T-helper 9 cell (primary cell): ENCODE measurements at places on chromosomes 13 and 19.

DNA sequence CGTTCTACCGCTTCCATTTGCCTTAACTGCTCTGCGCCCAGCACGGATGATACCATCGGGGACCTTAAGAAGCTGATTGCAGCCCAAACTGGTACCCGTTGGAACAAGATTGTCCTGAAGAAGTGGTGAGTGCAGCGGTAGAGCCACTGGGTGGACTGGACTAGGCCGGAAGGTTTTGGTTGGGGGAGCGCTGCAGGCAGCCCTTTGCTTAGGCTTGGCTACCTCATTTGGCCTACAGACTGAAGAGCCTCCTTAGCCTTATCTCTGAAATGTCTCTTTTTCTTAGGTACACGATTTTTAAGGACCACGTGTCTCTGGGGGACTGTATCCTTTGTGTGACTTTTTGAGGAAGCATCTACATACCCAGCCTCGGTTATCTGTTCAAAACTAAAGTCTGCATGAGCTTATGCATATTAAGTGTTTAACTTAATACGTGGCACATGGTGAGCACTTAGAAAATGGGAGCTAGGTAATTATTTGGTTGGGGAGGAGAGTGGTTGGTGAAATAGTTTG is 889 bp downstream of the UBL5 start:
- no peak for DNase-seq

DNA sequence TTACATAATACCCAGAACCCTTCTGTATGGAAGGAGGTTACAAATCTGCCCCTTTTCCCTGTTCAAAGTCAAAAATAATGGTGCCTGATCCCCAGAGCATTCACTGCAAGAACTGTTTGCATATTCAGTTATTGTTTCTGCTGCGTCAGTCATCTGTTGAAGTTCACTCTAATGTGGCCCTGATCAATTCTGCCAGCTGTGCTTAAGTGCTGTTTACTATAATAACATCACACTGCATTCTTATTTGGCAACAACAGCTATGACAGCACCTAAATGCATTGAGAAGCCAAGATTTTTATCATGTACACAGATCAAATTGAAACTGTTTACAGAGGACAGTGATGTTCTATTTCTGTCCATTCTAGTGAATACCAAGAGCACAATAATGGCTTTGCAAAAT is 115.9 kb downstream of the DACH1 start:
- DNase-seq: no peak

- DNase-seq: no peak
Observed at GRCh38 chr13:94228763-94229162, 250.7 kb downstream of the DCT start.

GRCh38 chr19:17242431-17243208 is 3.1 kb downstream of the NR2F6 start:
- no peak for DNase-seq

GRCh38 chr13:60662595-60662994 is 265.6 kb downstream of the TDRD3 start:
- no peak for DNase-seq

GRCh38 chr13:34347784-34348573 is 530.0 kb downstream of the RFC3 start:
- DNase-seq: no peak

DNA sequence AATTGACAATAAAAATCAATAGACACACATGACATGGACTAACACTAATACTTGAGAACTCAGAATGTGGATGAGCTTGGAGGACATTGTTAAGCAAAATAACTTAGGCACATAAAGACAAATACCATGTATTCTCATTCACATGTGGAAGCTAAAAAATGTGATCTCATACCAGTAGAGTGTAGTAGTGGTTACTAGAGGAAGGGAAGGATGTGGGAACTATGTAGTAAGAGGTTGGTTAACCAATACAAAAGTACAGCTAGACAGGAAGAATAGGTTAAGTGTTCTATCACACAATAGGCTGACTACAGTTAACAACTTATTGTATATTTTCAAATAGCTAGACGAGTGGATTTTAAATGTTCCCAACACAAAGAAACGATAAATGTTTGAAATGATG is 415.8 kb upstream of the KLF12 start:
- DNase-seq: no peak

GRCh38 chr13:41580345-41580744 is 123.0 kb downstream of the RGCC start:
- no peak for DNase-seq

DNA sequence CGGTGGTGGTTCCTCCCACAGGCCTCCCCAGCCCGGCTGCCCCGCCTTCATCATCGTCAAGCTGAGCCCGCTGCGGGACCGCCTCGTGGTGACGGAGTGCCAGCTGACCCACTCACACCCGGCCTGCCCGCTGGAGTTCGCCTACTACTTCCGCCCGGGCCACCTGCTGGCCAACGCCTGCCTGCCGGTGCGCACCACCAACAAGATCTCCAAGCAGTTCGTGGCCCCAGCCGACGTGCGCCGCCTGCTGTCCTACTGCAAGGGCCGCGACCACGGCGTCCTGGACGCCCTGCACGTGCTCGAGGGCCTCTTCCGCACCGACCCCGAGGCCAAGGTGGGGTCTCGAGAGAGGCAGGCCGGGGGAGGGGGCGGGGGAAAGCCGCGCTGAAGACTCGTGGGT is 12.0 kb downstream of the ZSWIM9 start:
- no peak for DNase-seq

DNA sequence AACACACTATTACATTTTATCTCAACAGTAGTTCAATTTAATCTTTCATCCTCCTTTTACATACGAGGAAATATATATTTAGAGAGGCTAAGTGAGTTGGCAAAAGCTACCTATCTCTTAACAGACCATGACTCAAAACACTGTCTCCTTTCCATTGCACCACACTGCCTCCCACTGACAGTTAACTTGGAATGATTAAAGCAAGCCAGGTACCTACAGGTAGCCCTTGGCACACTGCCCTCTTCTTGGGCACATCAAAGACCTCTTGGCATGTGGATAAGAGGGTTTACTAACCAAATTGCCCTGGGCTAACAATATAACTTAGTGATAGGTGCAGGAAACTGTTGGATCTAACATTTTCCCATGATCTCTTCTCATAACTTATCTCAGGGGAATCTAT is 1.8 kb downstream of the ABHD13 start:
- DNase-seq: no peak

GRCh38 chr13:90740099-90740498 is 607.4 kb upstream of the MIR17HG start:
- no peak for DNase-seq

DNA sequence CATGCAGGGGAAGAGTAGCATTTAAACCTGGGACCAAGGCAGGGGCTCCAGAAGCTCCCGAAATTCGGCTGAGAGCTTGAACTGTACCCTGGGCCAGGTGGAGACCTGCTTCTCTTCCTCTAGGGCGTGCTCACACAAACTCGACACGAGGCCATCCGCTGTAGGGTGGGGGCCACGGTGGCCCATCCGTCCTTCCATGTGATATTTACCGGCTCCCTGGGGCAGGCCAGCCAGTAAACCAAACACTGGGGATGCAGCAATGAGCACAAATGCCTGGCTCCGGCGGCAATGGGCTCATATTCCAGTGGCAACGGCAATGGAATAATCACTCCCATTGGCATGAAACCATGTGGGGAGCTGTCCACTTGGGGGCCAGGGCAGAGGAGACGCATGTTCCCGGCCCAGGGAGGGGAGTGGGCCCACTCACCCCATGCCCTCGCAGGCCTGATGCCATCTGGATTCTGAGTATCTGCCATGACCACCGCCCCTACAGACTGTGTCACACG is 10.8 kb downstream of the SH3GL1 start:
- no peak for DNase-seq

GRCh38 chr13:114234266-114234644 is 442 bp upstream of the CDC16 start:
- DNase-seq: no peak

DNA sequence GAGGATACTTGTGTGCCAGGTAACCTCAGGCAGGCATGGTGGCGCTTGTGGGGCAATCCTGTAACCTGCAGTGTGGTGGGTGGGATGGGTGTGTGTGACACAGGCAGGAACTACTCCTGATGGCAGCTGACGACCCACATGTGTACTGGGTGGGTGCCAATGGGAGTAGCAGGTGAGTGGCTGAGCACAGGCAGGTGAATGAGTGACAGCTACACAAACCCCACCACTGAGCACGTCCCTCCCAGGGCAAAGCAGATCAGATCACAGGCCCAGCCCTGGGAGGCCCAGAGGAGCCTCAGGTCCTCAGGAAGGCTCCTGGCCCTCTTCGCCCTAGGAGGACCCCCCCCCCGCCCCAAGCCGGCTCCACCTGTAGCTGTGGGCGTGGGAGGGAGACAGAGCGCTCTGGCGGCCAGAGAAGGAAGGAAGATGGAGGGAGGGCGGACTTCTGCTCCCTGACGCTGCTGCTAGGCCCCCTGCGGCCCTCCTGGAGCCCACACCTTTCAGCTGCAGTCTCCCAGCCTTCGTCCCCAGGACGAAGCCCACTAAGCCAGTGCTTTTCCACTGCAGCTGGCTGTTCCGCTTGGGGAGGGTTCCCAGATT is 1.3 kb upstream of the ZNF181 start:
- DNase-seq: no peak

DNA sequence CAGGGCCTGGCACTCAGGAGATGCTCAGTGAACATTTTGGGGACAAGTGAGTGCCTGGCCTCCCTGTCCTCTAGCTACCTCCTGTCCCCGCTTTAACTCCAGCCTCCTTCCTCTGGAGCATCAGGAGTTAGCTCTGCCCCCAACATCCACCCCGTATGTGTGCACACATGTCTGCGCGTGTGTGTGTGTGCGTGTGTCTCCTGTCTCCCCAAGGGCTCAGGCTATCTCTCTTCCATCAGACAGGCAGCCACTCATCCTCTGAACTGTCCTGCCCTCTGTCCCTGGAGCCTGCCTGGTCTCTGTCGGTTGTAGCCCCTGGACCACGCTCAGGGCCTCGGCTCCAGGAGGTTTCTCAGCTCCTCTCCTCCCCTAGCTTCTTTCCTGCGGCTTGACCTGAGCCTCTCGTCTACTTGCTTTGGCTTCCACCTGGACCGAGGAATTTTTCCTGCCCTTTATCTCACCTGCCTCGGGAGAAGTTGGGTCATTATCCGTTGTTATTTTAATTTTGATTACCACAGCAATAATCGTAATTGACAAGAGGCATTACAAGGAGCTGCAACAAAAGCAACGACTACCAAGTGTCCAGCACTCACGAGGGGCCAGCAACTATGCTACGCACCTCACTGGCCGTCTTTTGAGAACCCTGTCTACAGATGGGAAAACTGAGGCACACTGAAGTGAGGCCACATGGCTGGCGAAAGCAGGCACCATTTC is 32.0 kb upstream of the ASF1B start:
- no peak for DNase-seq

DNA sequence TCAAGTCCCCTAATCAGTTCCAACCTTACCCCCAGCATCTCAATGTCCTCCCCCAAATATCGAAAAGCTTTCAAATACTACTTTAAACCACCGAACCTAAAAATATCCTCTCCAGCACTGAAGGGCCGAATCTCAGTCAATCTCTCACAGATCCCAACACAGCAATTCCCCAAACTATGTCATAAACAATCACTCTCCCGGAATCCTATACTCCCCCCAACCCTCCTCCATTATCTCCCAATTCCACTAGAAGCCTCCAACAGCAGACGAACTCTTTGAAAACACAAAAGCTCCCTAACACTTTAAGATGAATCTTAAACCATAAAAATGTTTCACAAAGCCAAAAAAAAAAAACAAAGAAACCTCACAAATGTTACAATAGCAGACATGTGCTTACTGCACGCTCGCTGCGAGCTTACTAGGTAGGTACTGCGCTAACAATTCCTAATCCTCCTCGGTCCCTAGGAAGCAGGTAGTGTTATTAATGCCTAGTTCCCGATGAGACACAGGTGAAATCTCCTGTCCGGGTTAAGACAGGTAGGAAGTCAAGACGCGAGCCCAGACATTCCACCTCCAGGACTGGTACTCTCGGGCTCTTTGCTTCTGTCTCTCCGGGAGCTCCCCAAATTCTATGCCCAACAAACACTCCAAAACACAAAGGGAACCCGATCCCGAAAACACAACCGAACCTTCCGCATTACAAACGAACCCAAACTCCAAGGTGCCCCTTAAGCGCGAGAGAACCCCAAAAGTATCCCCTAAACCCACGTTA is 14.2 kb downstream of the FBXO46 start:
- peak; percentile 11 for DNase-seq

GRCh38 chr13:98345107-98345935 is 168.3 kb upstream of the RNF113B start:
- no peak for DNase-seq

DNA sequence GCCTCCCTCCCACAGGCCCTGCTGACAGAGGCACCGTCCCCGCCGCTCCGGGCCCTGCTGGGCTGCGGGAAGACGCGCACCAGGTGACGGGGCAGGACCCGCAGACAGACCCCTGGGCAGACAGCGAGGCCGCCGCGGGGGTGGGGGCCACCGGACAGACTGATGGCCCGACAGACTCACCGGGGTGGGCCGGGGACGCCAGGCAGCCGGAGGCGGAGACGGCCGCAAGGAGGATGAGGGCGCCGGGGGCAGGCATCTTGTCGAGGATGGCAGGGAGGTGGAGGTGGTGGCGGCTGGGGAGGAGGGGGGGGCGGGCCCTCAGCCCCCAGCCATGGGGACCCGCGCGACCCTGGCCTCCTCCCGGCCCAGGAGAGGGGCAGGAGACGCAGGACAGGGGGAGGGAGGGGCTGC is 309 bp downstream of the LMTK3 start:
- DNase-seq: no peak

GRCh38 chr19:46915386-46915785 is 54.6 kb downstream of the ARHGAP35 start:
- no peak for DNase-seq

- no peak for DNase-seq
Observed at GRCh38 chr13:98761126-98761985, 8.9 kb upstream of the SLC15A1 start.

- DNase-seq: no peak
Observed at GRCh38 chr13:99572921-99573320, 71.6 kb downstream of the TM9SF2 start.

DNA sequence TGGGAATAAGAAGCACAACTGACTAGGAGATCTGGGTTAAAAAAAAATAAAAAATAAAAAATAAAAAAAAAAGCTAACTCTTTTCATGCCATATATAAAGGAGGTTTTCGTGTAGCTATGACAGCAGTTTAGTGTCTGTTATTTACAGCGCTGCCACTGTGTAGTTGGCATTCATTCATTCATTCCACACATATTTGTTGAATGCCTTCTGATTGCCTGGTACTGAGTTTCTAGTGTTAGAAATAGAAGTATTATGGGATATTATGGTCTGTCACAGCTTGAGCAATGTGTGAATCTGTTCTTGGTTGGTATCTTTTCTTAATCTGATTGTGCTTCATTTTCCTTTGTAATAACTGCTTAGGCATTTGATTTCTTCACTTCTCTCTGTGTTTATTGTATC is 237.4 kb downstream of the NBEA start:
- DNase-seq: no peak

DNA sequence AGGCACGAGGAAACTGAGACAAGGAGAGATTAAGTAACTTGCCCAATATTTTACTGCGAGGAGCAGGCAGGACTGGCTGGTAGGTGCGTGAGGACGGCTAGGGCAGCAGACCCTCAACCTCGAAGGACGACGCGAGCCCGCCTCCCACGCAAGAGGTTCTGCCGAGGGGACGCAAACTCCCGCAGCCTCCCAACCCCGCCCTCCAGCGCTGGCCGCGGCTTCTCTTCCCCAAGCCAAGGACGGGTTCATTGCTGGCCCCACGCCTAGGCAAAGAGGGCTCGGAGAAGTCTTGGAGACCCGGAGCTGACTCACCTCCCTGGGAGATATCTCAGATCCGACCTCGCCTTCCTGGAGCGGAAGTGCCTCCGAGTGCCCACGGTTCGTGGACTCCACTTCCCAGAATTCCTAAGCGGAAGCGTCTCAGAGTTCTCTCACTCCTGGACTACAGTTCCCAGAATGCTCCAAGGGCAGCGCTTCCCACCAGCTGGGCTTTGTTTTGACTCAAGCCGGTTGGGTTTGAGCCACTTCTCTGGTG is at the start of gene ZNF235:
ZNF235 (minus strand) TSS at position 367 of the 535 bp plus-strand sequence. CDS start 1,621 bp downstream, outside the sequence.
- DNase-seq: peak; percentile 27
